Brain microvascular endothelial cell (primary cell): ENCODE measurements at places on chromosomes 4 and X.

DNA sequence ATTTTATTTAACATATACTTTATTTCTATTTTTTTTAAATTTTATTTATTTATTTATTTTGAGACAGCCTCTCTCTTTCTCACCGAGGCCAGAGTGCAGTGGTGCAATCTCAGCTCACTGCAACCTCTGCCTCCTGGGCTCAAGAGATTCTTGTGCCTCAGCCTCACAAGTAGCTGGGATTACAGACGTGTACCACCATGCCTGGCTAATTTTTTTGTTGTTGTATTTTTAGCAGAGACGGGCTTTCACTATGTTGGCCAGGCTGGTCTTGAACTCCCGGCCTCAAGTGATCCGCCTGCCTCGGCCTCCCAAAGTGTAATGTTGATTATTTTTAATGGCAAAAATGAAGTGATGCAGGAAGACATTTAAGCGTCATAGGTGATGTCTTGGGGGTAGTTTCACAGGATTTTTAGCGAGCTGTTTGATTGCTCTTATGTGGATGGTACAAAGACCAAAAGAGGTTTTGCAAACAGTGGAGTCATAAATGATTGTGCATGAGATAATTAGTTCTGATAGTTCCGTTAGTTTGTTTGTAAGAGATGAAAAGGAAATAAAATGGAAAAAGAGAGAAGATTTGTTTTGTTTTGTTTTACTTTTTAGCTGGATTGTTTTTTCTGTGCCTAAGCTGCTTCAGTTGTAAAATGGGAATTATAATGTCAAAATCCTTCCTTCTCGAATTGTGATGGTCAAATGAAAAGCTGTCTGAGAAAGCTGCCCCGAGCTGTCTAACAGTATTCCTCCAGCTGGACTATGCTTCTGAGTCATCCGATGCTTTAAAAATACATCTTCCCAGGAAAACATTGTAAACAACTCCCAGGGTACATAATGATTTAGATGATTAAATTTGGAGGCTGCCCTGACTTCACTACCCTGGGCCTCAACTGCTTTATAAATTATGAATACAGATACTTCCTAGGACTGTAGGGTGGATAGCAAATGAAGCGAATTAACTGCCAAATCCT is 14.7 kb downstream of the RHOH start:
- no peak for DNase-seq

DNA sequence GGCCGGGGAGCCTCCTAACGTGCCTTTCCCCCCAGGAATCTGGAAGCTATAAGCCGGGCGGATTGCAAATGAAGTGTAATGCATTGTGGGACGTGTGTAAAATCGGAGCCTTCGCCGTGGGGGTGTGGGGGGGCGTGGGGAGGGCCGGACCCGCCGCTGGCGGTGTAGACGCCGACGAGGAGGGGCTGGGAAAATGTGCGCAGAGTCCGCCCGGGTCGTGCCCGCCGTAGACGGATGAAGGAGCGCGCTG is 1.3 kb downstream of the STOX2 start:
- no peak for DNase-seq

DNA sequence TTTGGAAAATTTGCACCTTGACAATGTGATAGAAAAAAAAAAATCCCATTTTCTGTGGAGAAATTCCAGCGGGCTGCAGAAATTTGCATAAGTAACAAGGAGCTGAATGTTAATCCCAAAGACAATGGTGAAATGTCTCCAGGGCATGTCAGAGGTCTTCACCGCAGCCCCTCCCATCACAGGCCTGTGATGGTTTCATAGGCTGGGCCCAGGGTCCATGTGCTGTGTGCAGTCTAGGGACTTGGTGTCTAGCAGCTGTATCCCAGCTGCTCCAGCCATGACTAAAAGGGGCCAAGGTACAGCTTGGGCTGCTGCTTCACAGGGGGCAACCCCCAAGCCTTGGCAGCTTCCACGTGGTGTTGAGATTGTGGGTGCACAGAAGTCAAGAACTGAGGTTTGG is 85.2 kb downstream of the ADGRA3 start:
- DNase-seq: no peak

- peak; percentile 41 for DNase-seq
Observed at GRCh38 chr4:57442831-57443291, 332.7 kb upstream of the IGFBP7 start.

GRCh38 chrX:12206413-12206812 is 68.1 kb downstream of the FRMPD4 start:
- DNase-seq: no peak

- DNase-seq: peak; percentile 33
Observed at GRCh38 chr4:47667552-47667951, 170.3 kb downstream of the CORIN start.

- DNase-seq: peak; percentile 95
Observed at GRCh38 chr4:105765690-105766407, 57.3 kb downstream of the GSTCD start.

DNA sequence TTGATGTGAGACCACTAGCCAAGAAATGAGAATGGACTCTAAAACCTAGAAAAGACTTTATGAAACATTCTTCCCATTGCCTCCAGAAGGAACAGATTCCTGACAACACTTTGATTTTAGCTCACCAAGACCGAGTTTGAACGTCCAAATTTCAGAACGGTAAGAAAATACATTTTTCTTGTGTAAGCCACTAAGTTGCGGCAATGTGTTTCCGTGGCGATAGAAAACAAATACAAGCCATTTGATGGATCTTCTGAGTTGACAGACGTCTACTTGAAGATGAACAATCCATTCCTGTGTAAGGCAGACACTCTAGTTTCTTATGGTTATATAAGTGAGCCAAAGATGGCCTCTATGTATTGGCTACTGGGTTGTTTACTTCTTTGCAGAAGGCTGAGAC is 52.5 kb downstream of the HS3ST1 start:
- no peak for DNase-seq

DNA sequence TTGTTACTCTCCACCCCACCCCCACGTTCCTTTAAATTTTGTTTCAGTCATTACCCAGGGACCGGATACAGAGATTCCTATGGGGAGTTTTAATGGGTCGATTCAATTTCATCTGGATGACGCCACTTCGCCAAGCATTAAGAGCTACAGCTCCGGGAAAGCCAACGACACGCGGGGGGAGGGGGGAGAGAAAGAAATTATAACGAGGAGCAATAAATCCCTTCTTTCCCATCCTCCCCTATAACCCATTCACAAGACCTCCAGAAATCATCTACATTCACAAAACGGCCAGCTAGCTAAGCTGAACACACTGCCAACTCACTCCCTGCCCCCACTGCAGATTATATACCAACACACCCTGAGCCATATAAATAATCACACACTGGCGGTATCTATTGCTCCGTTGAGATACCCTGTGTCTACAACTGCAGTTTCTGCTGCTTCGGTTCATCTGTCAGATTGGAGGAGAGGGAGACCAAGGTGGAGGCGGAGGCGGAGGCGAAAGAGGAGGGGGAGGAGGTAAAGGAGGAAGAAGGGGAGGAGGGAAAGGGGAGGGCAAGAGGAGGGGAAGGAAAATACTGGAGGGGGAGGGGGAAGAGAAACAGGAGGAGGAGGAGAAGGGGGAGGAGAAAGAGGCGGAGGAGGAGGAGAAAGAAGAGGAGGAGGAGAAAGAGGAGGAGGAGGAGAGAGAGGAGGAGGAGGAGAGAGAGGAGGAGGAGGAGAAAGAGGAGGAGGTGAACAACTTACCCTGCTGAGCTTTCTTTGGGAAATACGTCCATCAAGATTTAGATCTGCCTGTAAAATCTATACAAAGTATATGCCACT is 113.9 kb upstream of the VAMP7 start:
- peak; percentile 63 for DNase-seq

DNA sequence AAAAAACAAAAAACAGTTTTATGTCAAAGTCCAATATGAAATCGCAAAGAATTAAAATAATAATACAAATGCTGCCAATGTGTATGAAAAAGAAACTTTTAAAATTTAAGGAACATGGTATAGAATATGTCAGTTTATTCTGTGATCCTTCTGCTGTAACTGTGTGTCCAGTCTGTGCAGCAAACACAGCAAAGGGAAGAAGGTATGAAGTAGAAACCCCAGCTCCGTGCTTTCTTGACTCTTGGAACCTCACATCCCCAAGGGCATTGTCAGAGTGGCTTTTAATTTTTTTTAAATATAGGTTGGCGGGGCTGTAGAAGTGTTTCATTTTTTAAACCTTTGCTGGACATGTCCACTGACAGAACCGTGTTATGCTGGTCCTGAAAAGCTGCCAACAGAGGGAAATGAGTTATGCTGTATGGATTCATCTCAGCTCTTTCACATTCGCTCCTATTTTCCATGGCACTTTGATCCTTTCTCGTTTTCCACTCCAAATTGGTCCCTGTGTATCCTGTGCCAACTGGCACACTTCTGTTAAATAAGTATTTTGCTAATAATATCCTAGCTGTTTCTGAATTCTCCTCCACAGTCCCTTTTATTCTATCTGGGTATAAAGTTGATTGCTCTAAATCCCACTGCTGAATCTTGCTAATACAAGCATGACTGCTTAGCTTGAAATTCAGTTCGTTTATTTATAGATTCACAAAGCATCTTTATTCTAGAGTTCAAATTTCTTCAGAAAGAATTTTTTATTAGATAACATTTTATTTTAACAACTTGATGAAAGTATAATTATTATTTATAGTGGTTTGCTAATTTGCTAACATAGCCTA is 127.0 kb upstream of the DDIT4L start:
- no peak for DNase-seq

DNA sequence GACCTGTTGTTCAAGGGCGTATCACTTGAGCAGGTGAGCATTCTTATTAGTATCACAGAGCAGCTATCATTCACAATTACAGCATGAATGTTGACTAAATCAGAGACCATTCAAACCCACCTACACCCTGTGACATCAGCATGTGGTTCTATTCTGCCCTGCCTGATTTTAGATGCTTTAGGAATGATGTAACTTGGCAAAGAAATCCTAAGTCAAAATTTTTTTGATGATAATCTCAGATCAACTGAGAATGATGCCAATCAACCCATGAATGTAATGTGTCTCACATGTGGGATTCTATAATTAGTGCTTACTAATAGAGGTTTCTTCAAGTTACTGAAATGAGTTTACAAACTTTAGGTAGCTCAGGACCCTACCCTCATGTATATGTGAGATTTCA is 13.4 kb upstream of the CHIC2 start:
- DNase-seq: peak; percentile 40

DNA sequence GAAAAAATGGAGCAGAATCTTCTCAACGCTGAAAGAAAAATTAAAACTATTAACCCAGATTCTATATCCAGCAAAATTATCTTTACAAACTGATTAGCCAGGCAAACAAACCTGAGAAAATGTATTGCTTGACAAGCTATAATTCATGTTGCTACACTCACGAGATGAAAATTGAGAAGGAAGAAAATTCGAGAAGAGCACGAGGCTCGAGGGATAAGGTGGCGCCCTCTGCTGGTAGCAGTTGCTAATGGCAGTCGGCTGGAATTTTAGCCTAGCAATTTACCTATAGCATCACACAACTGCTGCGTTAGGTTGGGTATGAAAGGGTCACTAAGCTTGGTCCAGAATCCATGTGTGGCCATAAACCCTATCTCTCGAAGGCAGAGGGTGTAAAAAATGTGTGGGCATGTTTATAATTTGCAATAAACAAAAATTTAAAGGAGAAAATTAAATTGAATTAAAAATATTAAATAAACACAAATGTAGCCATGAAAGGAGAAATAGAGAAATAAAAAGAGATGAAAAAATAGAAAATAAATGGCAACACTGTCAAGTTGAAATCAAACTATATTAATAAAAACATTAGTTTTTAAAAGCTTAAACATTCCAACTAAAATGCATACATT is 126.6 kb downstream of the PPP4R3C start:
- DNase-seq: peak; percentile 15

- DNase-seq: no peak
Observed at GRCh38 chr4:61533140-61533539, 333.0 kb downstream of the ADGRL3 start.

- DNase-seq: no peak
Observed at GRCh38 chr4:117164338-117164737, 79.0 kb upstream of the TRAM1L1 start.

GRCh38 chrX:121308276-121308805 is 260.9 kb downstream of the GLUD2 start:
- DNase-seq: peak; percentile 59

- DNase-seq: no peak
Observed at GRCh38 chr4:159024266-159024665, 78.6 kb upstream of the RAPGEF2 start.

GRCh38 chr4:169252339-169253112 is 18.2 kb downstream of the SH3RF1 start:
- peak; percentile 69 for DNase-seq

GRCh38 chr4:120049732-120050494 is 16.7 kb downstream of the MAD2L1 start:
- DNase-seq: peak; percentile 89

GRCh38 chrX:65706041-65706828 is 38.8 kb downstream of the MSN start:
- DNase-seq: peak; percentile 46
